ENCODE measurements at places on chromosomes 16 and 17. TPM values are rescaled to one million over a fixed set of nuclear protein-coding genes. Genes with fewer than 3 reads are reported as not detected.
A peak's percentile ranks its signal among the peaks of the same experiment; 100 is the strongest.

ARRB2 gene
- total RNA-seq = 15.3 TPM

DNA sequence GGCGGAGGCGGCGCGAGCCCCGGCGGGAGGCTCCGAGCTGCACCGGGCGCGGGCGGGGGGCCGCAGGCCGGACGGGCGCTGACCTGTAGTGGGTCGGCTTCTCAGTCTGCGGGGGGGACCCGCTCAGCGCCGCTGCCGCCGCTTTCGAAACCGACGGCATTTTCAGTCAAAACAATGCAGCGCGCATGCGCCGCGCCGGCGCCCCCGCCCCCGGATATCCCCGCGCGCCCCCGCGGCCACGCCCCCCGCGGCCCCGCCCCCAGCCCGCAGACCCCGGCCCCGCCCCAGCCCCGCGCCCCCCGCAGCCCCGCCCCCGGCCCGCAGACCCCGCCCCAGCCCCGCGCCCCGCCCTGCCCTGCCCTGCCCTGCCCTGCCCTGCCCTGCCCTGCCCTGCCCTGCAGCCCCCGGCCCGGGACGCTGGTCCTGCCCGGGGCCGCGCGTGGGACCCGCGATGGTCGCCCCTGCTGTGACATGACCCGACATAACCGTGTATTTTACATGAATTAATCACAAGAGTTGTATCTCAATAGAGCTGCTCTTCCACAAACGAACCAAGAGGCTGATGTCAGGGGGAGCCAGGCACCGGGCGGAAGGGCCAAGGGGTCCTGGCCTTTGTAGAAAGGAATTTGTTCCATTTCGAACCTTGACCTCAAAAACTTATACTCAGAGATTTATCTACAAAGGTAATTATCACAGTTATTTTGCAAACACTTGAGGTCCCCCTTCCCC is at the start of gene UNKL:
UNKL (minus strand) TSS at position 173 of the 729 bp plus-strand sequence; CDS start at position 160, 13 bp downstream.
- H3K4me3 ChIP-seq = peak within 1 kb of the TSS; percentile 96
- H3K4me1 ChIP-seq = peaks cover 14% of the 10 kb centered on the region

DNA sequence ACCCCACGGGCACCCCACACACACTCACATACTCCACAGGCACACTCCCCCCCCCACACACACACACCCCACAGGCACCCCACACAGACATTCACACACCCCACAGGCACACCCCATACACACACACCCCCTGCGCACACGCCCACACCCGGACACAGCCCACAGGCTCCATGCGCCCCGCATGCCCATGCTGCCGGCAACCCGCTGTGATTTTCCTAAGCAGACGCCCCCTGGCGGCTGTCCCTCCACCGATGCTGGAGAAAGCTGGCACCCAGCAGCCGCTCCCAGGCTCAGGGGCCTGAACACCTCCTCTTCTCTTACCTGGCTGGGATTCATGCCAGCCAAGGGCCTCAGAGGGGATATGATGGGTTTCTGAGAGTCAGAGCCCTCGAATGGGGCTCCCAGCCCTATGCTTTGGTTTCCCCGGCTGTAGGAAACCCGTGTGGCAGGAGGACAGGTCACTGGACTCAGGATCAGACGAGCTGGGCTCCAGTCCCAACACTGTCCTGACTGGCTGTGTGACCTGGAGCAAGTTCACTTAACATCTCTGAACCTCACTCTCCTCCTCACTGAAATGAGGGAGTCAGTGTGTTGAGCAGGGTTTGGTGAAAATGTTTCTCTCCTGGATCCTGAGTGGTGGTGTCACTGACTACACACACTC is 19.6 kb upstream of the TNFRSF13B start:
- no peak overlapping the region for H3K27ac ChIP-seq
- H3K27me3 ChIP-seq = no peaks in the 10 kb centered on the region
- H3K4me1 ChIP-seq = no peaks in the 10 kb centered on the region
- peak; percentile 89 for DNase-seq
- H3K36me3 ChIP-seq = no peaks in the 10 kb centered on the region
- no peak overlapping the region for H3K4me3 ChIP-seq

DNA sequence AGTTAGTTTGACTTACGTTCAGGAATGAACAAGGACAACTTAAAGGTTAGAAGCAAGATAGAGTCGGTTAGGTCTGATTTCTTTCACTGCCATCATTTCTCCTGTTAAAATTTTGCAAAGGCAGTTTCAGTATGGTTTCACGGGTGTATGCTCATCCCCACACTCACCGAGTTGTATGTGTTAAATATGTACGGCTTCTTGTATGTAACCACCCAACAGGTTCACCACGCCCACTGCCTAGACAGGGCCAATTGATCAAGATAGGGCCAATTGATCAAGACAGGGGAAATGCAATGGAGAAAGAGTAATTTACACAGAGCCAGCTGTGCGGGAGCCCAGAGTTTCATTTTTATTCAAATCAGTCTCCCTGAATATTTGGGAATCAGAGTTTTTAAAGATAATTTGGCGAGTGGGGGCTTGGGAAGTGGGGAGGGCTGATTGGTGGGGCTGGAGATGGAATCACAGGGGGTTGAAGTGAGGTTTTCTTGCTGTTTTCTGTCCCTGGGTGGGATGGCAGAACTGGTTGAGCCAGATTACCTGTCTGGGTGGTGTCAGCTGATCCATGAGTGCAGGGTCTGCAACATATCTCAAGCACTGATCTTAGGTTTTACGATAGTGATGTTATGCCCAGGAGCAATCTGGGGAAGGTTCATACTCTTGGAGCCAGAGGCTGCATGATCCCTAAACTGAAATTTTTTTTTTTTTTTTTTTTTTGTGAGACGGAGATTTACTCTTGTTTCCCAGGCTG is 62.4 kb upstream of the PLCG2 start:
- no peaks in the 10 kb centered on the region for H3K27me3 ChIP-seq
- H3K4me3 ChIP-seq = no peak overlapping the region
- DNase-seq = no peak
- H3K36me3 ChIP-seq = no peaks in the 10 kb centered on the region
- H3K4me1 ChIP-seq = peaks cover 8% of the 10 kb centered on the region

GRCh38 chr17:19573075-19573474 is 39.4 kb downstream of the SLC47A1 start:
- peak; percentile 32 for DNase-seq
- no peaks in the 10 kb centered on the region for H3K27me3 ChIP-seq
- H3K36me3 ChIP-seq = no peaks in the 10 kb centered on the region
- H3K4me1 ChIP-seq = peaks cover 7% of the 10 kb centered on the region
- H3K27ac ChIP-seq = no peak overlapping the region
